ENCODE measurements at places on chromosomes 4 and X.

GRCh38 chrX:21802054-21802670, 37.3 kb upstream of the MBTPS2 start:
- no peak for DNase-seq

DNA sequence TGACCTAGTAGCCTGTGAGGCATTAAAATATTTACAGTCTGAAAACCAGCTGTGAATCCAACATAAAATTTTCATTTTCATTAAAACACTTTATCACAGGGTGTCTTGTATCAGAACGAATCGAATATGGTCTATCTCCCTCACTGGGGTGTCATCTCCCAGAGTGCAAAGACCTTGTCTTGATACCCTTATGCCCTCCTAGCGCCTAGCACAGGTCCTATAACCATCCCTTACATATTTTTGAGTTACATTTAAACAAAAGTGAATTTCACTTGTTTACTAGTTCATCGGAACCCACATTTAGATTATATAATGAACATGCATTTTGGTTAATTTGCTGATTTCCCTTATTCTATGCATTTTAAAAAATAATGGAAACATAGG, 14.0 kb downstream of the DIPK2B start:
- DNase-seq = no peak

- DNase-seq = no peak
These were observed 572.0 kb downstream of the ADGRL3 start for GRCh38 chr4:61772126-61772525.

GRCh38 chr4:172666711-172667368, 501.8 kb upstream of the GALNT7 start:
- DNase-seq = no peak

DNA sequence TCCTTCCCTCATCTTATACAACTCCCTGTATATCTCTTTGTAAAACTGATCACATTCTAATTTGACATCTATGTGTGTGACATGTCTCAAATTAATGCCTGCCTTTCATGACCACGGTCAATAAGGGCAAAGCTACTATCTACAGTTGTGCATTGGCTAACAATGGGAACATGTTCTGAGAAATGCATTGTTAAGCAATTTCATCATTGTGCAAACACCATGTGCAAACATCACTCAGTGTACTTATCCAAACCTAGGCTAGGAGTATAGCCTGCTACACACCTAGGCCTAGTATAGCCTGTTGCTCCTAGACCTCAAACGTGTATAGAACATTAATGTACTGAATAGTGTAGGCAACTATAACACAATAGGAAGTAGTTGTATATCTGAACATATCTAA, 95.0 kb downstream of the BANK1 start:
- DNase-seq = no peak

GRCh38 chr4:8847764-8848163, 23.9 kb downstream of the HMX1 start:
- no peak for DNase-seq

- DNase-seq = no peak
These were observed 50.0 kb downstream of the HOPX start for GRCh38 chr4:56630876-56631666.

DNA sequence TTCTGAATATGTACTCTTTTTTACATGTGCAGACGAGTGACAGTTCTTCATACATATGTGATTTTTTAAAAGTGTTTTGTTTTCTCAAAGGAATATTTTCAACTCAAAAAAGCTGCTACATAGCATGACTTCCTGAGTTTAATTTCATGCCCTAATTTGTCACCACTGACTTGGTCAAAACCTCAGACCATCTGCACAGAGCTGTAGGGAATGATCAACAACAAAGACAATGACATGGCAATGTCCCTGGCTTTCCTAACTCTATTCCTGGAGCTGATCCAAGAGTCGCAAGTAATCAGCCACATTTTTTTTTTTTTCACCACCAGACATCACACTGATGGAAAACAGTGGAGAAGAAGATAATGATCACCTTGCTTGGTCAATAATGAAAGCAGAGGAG, 97.7 kb downstream of the TMA16 start:
- no peak for DNase-seq

GRCh38 chr4:79178760-79179159, 147.1 kb downstream of the NAA11 start:
- DNase-seq = no peak

DNA sequence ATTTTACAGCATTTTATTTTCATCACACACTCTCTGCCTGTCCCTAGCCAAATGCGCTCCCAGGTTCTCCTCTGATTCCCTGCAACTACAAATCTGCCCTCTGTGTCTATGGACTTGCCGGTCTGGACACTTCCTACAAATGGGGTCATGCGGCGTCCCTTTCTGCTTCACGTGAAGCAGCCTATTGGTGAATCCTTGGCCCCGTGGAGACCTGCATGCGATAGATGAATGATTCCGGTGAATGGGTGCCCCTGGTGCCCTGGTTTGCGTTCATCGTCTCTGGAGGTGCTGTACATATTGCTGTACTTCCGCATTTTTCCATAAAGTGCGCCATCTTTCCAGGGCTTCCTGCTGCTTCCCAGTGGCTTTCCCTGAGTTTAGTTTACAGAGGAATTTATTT, 27.5 kb upstream of the CLCN4 start:
- no peak for DNase-seq

DNA sequence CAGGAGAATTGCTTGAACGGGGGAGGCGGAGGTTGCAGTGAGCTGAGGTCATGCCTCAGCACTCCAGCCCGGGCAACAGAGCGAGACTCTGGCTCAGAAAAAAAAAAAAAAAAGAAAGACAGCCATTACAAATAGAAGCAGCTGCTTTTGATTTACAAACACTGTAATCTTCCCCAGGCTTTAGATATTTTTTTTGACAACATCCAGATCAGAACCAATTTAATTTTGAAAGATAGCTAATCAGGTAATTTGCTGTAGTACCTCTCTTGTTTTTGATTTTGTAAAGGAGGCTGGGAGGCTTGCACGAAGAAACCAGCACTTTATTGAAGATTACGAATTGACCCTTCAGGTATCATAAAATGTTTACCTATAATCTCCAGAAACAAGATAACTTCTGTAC, 107.0 kb downstream of the LDB2 start:
- no peak for DNase-seq

- DNase-seq = no peak
These were observed 23.8 kb upstream of the LRCH2 start for GRCh38 chrX:115257711-115258110.

- no peak for DNase-seq
These were observed 334.4 kb upstream of the PCDH18 start for GRCh38 chr4:137866671-137867070.

DNA sequence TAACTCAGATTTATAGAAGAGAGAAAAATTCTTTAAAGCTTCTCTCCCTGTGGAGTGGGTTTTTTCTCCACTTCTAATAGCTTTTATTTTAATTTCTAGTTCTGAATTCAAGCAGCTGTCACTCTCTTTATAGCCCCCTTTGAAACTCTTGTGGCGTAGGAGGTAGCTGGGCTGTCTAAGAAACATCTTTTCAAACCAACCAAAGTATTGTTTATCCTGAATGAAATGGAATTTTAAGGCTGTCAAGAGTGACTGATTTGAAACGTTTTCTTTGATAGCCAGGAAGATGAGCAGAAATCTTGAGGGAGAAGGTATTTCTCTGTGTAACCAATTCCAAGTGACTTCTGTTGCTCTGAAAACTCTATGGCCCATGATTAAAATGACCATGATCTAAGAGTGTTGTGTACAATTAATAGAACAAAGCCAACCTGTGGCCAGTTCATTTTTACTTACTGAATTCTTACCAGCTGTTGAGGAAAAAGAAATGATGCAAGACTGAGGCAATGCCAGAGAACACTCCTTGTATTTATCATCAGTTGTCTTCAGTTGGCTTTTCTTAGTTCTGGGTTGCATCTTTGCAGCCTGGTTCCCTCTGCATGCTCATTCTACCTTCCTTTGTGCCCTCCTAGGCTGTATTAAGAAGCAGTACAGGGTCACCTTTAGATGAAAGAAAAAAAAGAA, 298.4 kb downstream of the ARHGAP10 start:
- DNase-seq = no peak

- DNase-seq = no peak
These were observed 480.1 kb upstream of the FTHL17 start for GRCh38 chrX:31551913-31552312.
